ENCODE measurements at places on chromosomes 13 and 19. TPM values are rescaled to one million over a fixed set of nuclear protein-coding genes. Genes with fewer than 3 reads are reported as not detected.

GRCh38 chr13:78786459-78786858 lies 127.5 kb upstream of the OBI1 start:
- DNase-seq: no peak

Gene ZNF813
- 3.6 TPM for total RNA-seq

- no peak for DNase-seq
Measured at GRCh38 chr13:21898459-21898858, 227.6 kb downstream of the FGF9 start.

Gene CEACAM16
- not detected for total RNA-seq

Gene BCAM
- 42.3 TPM for total RNA-seq

Gene MYO9B
- total RNA-seq: 103 TPM

Gene ZNF554
- 2.6 TPM for total RNA-seq

DNA sequence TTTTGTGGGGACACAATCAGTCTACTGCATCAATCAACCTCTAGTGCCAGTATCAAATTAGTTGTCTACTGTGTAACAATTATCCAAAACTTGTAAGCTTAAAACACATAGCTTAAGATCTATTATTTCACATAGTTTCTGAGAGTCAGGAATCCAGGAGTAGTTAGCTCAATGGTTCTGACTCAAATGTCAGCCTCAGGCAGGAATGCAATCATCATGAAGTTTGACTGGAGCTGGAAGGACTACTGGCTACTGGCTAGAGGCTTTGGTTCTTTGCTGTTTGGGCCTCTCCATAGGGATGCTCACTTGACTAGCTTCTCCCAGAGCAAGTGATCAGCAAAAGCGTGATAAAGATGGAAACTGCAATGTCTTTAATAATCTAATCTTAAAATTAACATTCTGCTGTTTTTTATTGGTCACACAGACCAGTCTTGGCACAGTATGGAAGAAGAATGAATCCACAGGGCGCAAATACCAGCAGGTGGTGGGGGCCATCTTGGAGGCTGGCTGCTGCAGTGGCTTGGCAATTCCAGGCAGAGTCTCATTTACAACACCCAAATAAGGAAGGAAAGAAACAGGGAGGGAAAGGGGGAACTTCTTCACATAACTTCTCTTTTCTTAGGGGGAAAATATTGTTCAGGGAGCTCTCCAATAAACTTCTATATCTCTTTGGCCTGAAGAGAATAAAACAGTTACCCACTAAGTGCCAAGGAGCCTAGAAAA lies 15.7 kb downstream of the CAB39L start:
- no peak for DNase-seq

- no peak for DNase-seq
Measured at GRCh38 chr13:98065468-98065867, 77.4 kb upstream of the FARP1 start.

DNA sequence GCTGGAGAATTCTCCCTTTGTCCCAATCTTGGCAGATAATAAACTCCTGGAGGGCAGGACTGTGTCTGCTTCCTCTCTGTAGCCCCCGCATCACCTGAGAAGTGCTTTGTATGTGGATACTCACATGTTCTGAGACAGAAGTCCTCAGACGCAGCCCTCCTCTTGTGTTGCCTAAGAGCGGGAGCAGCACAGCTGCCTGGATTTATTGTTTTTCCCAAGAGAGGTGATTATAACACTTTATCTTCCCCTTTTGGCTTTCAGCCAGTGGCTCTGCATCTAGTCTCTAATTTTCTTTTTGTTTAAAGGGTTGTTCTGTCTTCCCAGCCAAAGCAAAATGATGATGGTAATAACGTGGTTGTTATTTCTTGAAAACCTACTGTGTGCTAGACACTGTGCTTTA lies 36.1 kb downstream of the OLFM4 start:
- no peak for DNase-seq

Gene ZNF382
- 6.0 TPM for total RNA-seq
